Stomach (tissue), 19 donors: ENCODE measurements at places on chromosomes 6 and 20.

- no peak for DNase-seq
These were observed 128.8 kb downstream of the QKI start for GRCh38 chr6:163543321-163543720.

GRCh38 chr6:78771586-78771985 is 95.8 kb upstream of the IRAK1BP1 start:
- no peak for DNase-seq

GRCh38 chr20:20237093-20237959 is 130.6 kb upstream of the INSM1 start:
- DNase-seq: peak; percentile 36

DNA sequence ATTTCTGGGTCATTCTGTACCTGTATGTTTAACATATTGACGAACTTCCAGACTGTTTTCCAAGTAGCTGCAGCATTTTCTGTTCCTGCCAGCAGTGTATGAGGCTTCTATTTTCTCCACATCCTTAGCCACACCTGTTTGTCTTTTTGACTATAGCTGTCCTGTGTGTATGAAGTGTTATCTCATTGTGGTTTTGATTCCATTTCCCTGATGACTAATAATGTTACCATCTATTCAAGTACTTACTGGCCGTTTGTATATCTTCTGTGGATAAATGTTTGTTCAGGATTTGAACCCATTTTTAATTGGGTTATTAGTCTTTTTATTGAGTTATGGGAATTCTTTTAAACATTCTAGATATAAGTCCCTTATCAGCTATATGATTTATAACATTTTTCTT is 95.2 kb downstream of the JAG1 start:
- DNase-seq: no peak

DNA sequence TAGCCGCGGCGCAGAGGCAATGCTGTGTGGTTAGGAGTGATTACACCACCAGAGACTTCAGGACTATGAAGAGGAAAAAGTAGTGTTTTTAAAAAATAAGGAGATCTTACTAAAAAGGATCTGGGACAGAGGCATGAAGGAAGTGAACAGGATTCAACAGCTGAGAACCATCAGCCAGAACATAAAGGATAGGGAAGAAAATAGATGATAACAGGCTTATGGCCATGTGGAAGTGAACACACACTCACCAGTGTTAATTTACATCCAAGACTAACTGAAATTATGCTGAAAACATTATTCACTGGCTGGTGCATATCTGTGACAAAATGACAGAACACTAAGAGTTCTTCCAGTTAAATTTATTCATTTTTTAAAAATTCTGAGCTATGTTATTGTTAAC is 47.5 kb upstream of the BCLAF1 start:
- DNase-seq: no peak

DNA sequence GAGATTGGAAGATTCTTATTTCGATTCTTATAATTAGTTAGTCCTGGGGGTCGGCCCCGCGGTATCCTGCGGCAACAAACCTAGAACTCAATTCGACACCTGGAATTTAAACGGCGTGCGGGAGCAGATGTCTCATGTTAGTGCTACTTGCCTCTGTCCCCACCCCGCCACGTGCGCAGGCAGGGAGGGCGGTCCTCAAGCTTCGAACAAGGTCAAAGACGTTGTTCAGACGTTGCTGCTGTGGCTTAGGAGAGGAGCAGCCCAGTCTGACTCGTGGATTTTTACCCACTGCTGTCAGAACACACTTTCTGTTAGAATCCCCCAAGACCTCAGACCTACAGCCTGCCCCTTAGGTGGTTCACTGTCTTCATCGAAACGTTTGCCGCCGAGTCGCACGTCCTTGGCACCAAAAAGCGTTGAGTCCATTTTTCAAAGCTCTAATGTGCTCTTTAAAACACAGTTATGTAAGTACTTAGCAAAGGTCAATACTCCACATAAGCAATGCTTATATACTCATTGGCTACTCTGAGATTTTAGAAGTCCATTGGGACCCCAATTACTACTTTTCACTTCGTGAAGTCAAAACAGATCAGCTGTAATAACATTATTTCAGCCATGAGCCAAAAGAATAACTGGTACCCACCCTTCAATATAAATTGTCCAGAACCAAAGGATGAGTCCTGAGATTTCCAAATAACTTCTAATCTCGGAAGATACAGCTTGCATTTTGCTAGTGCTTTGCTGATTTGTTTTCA is 2.7 kb upstream of the C6orf62 start:
- DNase-seq: no peak

- DNase-seq: no peak
These were observed 68.6 kb downstream of the SYNJ2 start for GRCh38 chr6:158050107-158050735.

GRCh38 chr20:46690219-46691106 is 1.2 kb upstream of the TP53RK start:
- no peak for DNase-seq

DNA sequence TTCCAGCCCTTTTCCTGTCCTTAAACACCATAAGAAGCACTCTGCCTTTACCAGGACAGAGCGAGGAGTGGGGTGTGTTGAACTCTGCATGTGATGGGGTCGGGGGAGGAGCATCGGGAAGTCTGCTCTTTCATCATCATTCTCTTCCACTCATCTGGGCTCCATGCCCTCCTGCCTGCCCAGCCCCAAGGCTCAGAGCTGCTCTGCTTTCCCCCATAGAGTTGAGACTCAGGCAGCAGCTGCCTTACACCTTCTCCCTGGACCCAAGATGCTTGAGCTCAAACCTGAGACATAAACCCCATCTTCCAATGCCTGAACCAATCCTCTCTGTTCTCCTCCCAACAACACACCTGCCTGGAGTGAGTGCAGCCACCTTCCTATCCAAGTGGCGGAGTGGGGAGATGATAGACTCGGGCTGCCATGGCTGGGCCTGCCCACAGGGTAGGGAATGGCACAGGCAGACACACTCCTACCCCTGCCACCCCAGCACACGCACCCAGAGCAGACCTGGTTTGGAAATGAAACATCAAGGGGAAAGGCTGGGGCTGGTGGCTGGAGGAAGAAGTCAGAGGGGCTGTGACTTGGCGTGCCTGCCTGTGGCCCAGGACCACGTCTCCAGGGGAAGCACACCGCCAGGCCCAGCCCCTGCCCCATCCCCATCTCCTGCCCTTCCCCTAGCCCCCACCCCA is 28.4 kb downstream of the TFEB start:
- no peak for DNase-seq

DNA sequence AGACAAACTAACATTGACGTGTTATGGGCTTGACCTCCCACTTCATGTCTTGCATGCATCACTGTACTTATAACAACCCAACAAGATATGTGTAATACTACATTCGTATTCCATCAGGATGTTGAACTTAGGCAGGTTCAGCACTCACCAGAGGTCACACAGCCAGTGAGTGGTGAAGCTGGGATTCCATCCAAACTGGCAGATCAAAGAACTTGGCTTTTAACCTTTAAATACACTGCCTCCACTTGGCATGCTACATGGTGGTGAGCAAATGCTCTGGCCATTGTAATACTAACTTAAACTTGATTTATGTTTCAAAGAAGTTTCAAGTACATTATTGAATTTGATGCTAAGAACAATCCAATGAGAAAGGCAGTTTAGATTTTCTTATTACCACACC is 10.7 kb upstream of the HDDC2 start:
- no peak for DNase-seq

GRCh38 chr6:7615611-7616383 is 25.8 kb downstream of the SNRNP48 start:
- peak; percentile 85 for DNase-seq

DNA sequence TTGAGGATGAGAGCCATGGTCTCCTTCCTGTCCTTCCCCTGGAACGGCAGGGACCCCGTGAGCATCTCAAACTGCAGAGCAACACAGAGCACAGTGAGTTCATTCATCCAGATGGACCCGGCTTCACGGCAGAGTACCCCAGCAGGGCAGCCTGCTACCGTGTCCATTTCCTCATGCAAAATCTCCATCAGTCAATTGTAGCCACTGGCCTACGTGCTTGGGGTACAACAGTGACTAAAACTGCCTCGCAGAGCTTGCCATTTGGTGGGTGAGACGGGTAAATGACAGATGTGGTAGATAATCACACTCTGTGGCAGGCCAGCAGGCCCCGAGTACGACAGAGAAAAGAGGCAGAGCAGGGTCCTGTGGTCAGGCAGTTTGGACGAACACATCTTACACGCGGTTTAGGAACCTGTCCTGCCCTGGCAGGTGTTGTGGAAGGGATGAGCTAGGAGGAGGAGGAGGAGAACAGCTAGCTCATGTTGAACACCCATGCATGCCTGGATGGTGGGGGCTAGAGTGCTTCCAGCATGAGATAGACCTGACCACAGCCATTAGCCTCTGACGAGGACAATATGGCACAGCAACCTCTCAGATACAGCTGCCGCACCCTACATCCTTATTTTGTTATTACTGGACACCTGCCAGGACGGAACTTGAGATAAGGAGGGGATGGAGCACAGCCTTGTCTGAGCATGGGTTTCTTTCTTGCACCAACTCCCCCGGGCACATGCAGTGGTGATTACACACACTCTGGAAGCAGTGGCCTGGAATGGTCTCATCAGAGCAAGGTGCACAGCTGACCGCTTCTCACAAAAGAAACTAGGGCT is 95.6 kb downstream of the RAMACL start:
- no peak for DNase-seq

DNA sequence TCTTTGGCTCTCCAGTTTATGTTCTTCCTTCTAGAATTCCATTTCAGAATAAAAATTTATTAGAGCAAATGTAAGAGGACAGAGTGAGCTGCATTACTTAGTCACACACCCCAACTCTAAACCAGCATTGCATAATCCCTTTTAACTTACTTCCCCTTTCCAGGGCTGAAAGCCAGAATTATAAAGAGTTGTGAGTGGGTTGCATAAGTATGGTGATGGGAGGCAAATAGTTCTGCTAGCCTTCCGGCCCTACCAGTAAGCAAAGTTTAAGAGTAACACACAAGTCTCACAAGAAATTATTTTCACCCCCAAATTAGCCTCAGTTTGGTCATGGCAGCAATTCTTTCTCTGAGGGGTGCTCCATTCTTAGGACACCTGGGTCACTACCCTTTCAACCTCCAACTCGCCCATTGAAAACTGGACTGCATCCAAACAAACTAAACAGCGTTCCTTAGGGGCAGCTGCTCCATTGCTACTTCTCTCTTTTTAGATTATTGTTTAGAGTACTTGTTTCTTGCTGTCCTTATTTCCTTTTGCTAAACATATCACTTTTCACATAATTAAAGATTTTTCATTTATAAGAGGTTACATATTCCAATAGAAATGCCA is 1.6 kb downstream of the KIAA0408 start:
- peak; percentile 52 for DNase-seq

DNA sequence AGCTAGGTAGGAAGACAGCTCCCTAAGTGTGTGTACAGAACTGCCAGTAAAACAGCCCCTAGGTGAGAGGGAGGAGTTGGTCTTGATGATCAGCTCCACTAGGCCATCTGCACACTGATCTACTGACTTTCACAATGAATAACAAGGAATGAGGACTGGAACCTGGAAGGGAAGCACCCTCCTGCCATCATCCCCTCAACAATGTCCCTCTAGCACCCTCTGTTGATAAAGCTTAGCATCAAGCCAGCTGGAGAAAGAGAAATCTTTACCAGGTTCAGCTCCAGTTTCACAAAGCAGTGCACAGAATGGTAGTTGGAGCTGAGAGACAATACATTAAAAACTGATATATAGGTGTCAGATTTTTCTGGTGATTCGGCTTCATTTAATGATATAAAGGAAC is 57.2 kb upstream of the IRAK1BP1 start:
- peak; percentile 52 for DNase-seq

DNA sequence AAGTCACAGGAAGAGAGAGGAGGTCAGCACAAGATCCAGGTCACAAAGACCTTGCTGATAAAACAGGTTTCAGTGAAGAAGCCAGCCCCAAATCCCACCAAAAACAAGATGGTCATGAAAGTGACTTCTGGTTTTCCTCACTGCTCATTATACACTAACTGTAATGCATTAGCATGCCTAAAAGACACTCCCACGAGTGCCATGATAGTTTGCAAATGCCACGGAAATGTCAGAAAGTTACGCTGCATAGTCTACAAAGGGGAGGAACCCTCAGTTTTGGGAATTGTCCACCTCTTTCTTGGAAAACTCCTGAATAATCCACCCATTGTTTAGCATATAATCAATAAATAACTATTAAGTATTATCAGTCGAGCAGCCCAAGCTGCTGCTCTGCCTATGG is 427.2 kb downstream of the RFPL4B start:
- DNase-seq: no peak

DNA sequence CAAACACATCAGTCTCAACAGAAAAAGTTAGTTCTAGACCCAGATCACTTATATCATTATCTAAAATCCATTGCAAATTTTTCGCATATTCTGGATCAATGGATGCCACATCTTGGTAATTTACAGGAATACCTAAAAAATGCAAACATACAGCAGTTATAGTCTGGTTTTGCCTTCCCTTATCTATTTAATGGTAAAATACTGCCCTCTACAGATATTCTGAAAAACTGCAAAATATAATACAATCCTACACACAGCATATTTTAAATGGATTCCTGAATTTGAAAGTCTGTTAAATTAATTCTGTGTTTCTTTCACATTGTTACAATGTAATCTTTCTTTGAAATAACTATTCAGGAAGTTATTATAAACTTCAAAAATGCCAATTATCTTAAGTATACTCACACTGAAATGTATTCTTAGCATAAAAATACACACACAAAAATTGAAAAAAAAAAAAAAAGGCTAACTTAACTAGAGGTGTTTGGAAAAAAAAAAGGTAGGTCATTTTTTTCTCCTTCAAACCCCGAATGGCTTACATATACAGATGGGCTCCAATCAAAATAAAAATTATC is 88.4 kb downstream of the HACE1 start:
- peak; percentile 26 for DNase-seq
